CD4-positive, CD25-positive, alpha-beta regulatory T cell (primary cell): ENCODE measurements at places on chromosomes 2 and 18.

- DNase-seq = no peak
Observed at GRCh38 chr2:73072416-73072815, 904 bp upstream of the SFXN5 start.

- no peak for DNase-seq
Observed at GRCh38 chr2:61469424-61470121, 1.3 kb downstream of the USP34 start.

- DNase-seq = no peak
Observed at GRCh38 chr2:58796239-58796910, 555.2 kb upstream of the FANCL start.

GRCh38 chr2:238489896-238490295 lies 63.2 kb downstream of the ASB1 start:
- no peak for DNase-seq

GRCh38 chr2:34069604-34070003 lies 470.5 kb upstream of the FAM98A start:
- no peak for DNase-seq

DNA sequence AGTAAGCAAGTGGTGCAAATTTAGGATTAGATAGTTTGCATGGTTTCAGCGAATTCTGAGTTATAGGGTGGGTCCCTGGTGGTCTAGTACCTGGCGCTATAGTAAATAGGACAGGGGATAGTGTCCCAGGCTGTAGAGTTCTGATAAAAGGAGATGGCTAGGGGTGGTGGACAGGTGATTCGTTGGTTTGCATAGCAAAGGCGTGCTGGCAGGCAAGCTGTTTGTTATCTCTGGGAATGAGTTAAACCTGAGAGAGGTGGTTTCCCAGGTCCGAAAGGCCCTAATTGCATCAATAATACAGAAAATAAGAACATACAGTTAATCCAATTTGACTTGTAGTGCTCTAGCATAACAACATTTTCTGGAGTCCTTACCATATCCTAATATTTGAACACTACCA lies 6.9 kb upstream of the ZDBF2 start:
- no peak for DNase-seq
